ENCODE measurements at places on chromosomes 7 and 10.

DNA sequence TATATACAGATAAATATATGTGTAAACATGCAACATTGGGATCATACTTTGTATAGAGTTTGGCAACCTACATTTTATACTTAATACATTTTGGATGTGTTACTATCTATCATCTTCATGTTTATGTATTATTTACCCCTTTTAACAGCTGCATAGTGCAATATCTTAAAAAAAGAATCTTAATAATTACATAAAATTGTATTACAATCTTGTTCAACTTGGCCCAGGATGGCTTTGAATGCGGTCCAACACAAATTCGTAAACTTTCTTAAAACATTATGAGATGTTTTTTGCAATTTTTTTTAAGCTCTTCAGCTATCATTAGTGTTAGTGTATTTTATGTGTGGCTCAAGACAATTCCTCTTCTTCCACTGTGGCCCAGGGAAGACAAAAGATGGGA is 26.3 kb upstream of the PRPS1L1 start:
- no peak for DNase-seq

GRCh38 chr10:69097729-69098128 is 9.8 kb downstream of the SRGN start:
- DNase-seq, result no peak

- no peak for DNase-seq
Observed at GRCh38 chr10:34956756-34957155, 133.4 kb downstream of the CUL2 start.

GRCh38 chr10:71889388-71889987 is 38.4 kb upstream of the PSAP start:
- no peak for DNase-seq

GRCh38 chr7:107697321-107698049 is 36.9 kb downstream of the SLC26A4 start:
- DNase-seq, result no peak

DNA sequence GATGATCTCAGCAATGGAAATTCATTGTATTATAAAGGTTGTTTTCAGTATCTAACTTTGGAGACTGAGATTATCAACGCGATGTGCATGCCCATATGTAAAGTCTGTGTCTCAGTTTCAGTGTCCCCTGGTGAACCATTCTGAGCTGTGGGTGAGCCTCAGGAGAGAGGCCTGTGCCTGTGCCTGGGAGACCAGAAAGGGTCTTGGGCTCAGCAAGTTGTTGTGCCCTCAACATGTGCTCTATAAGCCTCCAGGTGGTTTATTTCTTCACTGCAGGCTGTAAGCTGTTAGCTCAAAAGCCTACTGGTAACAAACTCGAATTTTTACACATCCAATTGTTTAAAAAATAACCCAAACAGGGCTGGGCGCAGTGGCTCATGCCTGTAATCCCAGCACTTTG is 151.9 kb downstream of the PKD1L1 start:
- DNase-seq, result no peak

DNA sequence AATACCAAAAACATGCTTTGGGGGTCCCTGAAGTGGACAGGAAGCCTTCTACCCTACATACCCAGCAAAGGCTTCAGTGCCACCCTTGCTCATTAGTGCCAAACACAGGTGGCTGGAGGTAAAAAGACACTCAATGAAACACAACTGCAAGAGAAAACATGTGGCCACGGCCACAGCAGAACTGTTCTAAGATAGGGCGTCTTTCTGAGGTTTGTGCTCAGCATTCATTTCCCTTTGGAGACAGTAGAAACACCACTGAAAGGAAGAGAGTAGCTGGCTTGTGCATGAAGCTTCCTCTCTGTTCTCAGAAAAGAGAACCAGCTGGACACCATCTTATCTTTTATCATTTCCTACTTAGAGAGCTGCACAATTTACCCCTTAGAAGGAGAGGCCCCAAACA is 143.0 kb downstream of the PLXNA4 start:
- no peak for DNase-seq

DNA sequence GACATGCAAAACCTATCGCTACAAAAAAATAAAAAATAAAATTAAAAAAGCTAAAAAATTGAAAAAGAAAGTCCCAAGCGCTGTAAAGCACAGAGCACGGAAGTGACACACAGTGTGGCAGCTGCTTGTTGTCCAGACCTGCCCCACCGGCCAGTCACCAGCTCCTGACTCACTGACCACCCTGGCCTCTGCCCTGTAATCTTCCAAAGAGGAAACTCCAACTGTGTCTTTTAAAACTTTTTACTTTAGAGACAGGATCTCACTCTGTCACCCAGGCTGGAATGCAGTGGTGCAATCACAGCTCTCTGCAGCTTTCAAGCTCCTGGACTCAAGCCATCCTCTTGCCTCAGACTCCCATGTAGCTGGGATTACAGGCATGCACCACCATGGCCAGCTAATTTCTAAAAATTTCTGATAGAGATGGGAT is 23.6 kb downstream of the GNA12 start:
- no peak for DNase-seq

GRCh38 chr10:43384252-43385221 is 13.1 kb downstream of the FXYD4 start:
- DNase-seq, result no peak

- no peak for DNase-seq
Observed at GRCh38 chr10:29671228-29671780, 36.5 kb upstream of the SVIL start.

DNA sequence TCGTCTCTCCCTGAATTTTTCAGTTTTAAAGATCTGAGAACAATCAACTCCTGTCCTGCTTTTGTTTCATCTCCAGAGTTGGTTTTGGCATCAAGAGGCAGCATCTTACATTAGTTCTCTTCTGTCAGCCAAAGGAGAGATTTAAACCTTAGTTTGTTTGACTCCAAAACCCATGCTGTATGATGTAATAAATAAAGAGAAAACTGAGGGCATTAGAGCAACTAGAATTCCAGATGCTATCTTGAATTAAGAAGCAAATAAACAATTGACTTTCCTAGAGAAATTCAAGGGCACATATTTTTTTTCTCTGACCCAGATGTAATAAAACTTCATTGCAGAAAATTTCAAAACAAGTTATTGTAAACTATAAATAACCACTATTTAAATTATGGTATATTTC is 54.4 kb downstream of the INHBA start:
- DNase-seq, result no peak

DNA sequence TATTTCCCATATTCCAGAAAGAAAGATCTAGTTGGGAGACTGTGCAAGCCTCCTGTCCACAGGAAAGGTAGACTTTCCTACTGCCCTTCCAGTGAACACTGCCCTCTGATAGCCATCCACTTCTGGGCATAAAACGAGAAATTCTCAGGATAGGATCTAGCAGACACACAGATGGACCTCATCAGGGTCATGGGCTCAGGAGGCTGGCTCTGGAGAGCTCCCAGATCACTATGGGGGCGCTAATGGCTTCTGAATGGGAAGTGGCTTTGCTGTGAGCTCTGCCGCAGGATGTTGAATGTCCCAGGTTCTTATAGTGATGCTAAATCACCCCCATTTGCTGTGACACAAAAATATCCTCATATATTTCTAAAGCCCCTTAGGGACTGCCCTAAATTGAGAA is 77.1 kb downstream of the SVIL start:
- no peak for DNase-seq

- no peak for DNase-seq
Observed at GRCh38 chr10:129656642-129657041, 189.6 kb downstream of the MGMT start.

DNA sequence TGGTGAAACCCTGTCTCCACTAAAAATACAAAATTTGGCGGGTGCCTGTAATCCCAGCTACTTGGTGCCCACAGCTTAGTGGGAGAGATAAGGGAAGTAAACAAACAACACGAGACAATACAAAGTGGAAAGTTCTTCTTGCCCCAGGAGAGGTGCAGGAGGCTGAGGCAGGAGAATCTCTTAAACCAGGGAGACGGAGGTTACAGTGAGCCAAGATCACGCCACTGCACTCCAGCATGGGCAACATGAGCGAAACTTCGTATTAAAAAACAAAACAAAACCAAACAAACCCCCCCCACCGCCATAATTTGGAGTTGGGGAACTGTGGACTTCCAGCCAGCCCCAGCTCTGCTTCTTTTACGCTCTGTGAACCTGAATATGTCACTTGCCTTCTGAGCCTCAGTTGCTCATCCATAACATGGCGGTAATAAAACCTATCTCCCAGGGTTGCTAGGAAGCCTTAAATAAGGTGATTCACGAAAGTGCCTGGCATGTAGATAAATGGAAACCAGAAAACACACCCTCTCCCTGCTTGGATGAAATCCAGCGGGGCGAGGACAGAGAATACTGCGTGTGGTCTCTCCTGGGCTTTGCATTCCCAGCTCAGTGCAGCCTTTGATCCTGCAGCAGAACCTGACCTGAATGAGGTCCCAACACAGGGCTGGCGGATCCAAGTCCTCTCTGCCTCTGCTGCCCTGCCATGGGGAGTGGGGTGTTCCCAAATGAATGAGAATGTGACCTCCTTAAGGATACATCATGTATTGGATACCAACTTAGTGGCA is 10.2 kb downstream of the MLXIPL start:
- no peak for DNase-seq

DNA sequence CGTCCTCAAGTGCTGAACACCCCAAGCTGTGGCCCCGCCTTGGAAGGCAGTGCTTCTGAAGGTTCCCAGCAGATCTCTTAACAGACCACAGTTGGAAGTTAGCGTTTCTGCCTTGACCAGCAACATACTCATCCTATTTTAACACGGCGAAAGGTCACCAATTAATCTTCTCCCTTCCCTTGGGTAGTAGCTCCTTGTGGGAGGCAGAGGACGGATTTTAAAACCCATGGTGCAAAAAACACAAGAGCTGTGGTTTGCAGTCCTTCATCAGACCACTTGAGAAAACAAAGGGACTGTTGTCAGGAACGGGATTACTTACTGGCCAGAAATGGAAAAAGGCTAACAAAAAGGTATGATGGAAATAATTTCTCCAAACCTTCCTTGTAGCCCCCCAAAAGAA is 87.3 kb downstream of the BEND7 start:
- no peak for DNase-seq

- DNase-seq, result no peak
Observed at GRCh38 chr7:44448922-44449583, 41.4 kb downstream of the NUDCD3 start.

DNA sequence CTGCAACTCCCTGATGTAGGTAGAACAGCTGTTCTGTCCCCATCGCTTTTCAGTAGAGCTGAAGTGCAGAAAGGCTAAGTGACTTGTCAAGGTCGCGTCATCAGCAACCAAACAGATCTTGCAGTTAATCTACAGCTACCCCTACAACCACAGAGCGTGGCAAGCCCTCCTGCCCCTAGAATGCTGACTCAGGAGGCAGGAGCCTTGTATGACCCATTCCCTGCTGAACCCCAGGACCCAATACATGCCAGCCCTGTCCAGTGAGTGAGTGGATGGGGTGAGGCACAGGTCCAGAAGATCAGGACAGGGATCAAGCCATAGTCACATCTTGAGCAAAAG is 26.6 kb upstream of the GJD4 start:
- DNase-seq, result no peak

- no peak for DNase-seq
Observed at GRCh38 chr7:69364813-69365643, 233.2 kb upstream of the AUTS2 start.

All from stimulated activated CD8-positive, alpha-beta memory T cell treated with anti-CD3 and anti-CD28 coated beads, Interleukin-15, amount 100 ng/mL, for 24 hours (primary cell).